GM06990 (cell line): ENCODE measurements at places on chromosomes 1 and 21.
A peak's percentile ranks its signal among the peaks of the same experiment; 100 is the strongest.

DNA sequence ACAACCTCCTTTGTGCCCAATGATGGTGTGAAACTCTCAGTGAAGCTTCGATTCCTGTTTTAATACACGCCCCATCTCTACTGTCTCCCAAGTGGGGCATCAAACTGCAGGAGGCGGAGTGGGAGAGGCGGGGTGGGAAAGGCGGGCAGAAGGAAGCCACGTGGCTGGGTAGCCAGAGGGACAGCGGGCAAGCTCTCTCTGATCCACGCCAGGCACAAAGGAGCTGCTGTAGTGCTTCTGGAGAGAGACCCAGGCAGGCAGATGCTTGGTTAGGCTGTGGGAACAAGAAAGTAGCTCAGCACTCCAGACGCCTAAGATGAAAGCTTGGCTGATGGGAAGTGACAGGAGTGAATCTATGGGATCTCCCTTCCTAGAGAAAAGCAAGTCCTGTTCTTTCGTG is 25.7 kb downstream of the TRIM67 start:
- DNase-seq: no peak

DNA sequence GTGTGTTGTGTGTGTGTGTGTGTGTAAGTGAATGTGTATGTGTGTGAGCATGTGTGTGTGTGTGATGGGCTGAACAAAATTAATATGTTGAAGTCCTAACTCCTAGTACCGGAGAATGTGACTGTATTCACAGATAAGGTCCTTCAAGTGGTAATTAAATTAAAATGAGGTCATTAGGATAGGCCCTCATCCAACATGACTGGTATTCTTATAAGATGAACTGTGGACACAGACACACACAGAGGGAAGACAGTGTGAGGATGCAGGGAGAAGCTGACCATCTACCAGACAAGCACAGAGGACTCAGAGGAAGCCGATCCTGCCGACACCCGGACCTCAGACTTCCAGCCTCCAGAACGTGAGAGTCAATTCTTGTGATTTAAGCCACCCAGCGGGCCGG is 91.2 kb upstream of the PGBD5 start:
- DNase-seq: no peak

GRCh38 chr1:218377143-218377660 is 32.1 kb downstream of the TGFB2 start:
- DNase-seq: no peak

- DNase-seq: no peak
These were observed 7.1 kb downstream of the TMEM51 start for GRCh38 chr1:15160626-15161025.

GRCh38 chr1:108000620-108001111 is 35.7 kb upstream of the VAV3 start:
- no peak for DNase-seq

DNA sequence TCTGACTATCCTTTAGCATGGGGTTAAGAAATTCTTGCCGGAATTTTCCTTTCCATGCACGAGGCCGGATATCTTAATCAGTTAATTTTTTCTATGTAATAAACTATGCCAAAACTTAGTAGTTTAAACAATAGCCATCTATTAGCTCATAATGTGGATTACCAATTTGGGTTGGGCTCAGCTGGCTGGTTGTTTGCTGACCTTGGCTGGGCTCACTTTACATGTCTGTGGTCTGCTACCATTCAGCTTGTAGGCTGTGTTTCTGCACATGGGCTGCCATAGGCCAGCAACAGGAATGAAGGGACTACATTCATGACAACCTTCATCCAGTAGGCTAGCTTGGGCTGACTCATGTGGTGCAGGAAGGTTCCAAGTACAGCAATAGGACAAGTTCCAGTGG is 56.0 kb upstream of the NTPCR start:
- no peak for DNase-seq

DNA sequence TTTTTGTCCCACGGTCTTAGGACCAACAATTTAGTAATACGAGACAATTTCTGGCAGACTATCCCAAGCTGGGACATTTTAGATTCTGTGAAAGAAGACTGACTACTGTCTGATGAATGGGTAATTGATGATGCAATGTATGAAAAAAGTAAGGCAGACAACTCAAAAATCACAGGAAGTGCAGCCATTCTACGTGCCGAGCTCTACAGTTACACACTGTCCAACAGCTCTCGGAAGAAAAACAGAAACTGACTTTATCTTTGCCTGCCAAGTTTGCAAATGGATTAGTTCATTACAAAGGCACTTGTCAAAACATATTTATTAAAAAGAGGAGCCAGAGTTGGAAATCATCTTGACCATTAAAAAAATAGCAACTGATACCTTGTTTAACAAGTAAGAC is 31.3 kb downstream of the ZBTB8B start:
- no peak for DNase-seq

- DNase-seq: peak; percentile 22
These were observed 1.2 kb downstream of the NIPAL3 start for GRCh38 chr1:24416666-24417391.

DNA sequence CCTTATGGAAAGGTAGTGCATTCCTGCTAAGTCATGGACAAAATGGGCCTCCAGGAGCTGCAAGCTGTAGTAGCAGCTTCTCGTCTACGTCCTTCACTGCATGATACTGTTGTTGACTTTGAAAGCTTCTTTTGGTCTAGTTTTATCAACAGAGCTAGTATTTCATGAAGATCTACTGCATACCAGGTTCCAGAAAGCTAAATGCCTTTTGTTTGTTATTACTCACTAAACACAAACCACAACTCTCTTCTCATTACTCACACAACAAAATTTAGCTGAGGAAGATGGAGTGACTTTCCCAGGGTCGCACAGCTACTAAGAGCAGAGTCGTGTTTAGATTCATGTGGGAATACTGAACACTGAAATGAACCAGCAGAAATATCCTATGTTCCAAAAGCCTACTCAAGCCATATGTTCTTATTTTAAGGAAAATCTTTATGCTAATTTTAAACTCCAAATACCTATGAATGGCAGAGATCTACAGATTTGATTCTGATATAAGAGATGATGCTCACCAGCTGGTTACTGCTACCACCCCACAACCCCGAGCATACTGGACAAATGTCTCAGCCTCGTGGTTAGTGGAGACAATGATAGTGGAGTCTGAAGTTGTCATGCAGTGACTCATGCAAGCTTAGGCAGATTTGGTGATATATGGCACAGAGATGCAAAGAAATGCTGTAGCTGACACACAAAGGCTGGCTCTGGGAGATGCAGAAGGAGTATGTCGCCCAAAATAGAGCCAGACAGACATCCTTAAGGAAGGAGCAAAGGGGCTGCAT is 20.6 kb downstream of the PGBD2 start:
- no peak for DNase-seq

DNA sequence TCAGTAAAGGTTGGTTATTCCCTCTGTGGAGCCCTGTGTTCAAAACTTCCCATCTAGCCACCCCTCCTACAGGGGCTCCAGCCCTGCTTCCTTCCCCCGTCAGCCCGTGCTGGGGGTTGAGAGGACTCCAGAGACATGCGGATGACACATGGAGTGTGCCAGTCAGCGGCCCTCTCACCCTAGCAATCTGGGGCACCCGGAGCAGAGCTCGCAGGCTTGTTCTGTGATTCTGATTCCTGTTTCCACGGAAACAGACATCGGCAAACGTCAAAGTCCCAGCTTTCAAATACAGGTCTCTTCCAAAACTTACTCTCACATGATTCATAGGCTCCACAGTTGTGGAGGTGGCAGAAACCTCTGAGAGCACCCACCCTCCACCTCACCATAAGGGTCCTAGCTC is 9.8 kb upstream of the SSBP3 start:
- no peak for DNase-seq

- DNase-seq: peak; percentile 42
These were observed 105.1 kb downstream of the LRIG2 start for GRCh38 chr1:113178106-113178505.

DNA sequence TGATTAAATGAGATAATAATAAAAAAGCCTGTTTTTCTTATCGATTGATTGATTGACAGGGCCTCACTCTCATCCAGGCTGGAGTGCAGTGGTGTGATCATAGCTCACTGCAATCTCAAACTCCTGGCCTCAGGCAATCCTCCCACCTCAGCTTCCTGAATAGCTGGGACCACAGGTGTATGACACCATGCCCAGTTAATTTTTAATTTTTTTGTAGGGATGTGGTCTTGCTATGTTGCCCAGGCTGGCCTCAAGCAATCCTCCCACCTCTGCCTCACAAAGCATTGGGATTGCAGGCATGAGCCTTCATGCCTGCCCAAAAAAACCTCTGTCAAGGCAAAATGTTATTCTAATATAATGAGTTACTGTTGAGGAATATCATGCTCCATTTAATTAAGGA is 346.4 kb upstream of the DAB1 start:
- no peak for DNase-seq
